ENCODE measurements at places on chromosomes 1 and 21. TPM values are rescaled to one million over a fixed set of nuclear protein-coding genes. Genes with fewer than 3 reads are reported as not detected.

DNA sequence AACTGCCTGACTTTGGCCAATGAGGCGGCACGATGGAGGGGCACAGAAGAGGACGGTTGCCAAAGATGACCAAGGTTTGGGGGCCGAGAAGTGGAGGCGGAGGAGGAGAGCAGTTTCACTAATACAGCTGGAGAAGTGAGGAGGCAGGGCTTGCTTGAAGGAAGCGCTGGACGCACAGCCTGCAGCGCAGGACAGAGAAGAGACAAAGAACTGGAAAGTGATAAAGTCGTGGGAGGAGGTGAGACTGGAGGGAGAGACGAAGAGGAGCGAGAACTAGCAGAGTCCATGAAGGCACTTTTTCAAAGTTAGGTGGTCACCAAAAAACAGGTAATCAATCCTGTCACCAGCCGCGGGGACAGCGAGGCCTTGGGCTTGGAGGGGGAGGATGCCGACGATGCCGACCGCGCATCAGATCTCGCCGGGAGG lies 771 bp downstream of the PACC1 start:
- DNase-seq, result no peak

GRCh38 chr1:42177541-42177981 lies 13.0 kb upstream of the GUCA2A start:
- no peak for DNase-seq

- no peak for DNase-seq
These were observed 57.4 kb downstream of the COL6A1 start for GRCh38 chr21:46038871-46039397.

DNA sequence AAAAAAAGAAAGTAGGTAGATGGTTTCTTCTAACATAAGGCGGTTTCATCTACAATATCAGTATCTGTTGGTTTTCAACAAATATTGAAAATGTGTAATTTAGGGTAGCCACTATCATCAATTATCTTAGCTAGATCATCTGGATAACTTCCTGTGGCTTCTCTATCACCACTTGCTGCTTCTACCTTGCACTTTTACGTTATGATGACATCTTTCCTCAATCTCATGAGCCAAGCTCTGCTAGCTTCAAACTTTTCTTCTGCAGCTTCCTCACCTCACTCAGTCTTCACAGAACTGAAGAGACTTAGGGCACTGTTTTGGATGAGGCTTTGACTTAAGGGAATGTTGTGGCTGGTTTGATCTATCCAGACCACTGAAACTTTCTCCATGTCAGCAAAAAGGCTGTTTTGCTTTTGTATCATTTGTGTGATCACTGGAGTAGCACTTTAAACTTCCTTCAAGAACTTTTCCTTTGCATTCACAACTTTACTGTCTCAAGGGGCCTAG lies 144.9 kb upstream of the HP1BP3 start:
- DNase-seq, result no peak

- DNase-seq, result no peak
These were observed 144.1 kb upstream of the AJAP1 start for GRCh38 chr1:4510276-4510691.

DNA sequence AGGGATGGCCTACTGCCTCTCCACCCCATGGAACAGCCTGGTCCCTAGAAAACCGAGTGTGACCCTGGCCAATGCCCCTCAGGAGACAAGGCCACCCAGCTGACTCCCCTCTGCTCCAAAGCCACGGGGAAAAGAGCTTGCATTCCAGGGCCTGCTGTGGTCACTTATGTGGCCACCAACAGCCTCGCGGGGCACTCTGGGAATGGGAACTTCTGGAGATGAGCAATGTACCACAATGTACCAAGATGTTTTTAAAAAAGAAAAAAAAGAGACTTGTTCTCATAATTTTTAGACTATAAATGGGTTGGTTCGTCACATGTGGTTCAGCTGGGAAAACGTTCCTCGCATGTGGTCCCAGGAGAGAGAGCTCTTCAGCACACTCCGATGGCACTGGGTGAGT lies 62.8 kb downstream of the SLC66A1 start:
- no peak for DNase-seq

DNA sequence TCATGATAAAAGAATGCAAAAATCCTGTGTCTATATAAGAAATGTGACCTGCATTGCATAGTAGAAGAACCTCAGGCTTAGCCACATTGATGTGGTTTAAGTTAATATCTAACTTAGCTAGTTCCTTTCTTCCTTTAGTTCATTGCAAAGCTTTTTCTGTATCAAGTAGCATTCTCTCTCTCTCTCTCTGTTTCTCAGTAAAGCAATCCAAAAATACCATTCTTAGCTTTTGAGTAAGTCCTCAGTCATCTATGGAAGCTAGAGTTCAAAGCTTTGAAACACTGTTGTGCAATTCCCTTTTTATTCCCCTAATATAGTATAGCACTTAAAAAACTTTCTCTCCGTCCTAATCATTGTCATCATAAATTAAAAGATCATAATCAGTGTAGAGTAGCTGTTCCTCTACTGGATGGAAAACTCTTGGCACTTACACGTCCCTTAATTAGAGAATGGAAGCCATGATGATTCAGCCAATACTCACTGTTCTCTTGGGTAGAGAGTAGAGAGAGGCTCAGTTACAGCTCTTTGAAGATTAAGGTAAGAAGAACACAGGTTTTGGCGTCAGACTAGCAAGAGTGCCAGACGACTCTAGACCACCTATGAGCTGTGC lies 350.3 kb upstream of the LYPLAL1 start:
- DNase-seq, result no peak

GRCh38 chr1:192937128-192937527 lies 122.0 kb downstream of the UCHL5 start:
- no peak for DNase-seq

DNA sequence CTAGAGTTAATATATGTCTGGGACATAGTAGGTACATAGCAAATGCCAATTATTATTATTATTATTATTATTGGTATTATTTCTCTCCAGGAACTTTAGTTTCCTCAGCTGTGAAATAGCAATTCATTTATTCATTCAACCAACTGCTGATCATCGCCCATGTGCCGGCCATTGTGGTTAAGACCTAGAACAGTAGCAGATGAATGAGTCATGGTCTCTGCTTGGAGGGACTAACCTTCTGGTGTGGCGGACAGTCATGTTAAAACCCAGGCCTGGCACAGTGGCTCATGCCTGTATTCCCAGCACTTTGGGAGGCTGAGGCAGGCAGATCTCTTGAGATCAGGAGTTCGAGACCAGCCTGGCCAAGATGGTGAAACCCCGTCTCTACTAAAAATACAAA lies 23.8 kb upstream of the LDLRAP1 start:
- no peak for DNase-seq

GRCh38 chr1:159883134-159883533 lies 16.8 kb downstream of the CFAP45 start:
- DNase-seq, result no peak

DNA sequence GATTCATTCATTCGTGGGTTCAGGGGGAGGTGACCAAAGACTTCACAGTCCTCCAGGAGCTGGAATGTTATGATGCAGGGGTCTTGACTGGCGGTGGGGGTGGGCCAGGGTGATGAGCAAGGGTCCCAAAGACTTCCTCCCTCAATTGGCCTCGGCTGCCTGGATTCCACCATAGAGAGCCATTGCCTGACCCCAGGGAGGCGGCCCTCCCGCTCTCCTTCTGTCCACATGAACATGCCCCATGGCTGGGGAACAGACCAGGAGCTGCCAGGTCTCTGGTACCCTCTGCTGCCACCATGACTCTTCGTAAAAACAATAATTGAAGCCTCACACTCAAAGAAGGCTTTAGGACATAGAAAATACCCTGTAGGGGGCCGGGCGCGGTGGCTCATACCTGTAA lies 102.5 kb upstream of the CASZ1 start:
- DNase-seq, result no peak

DNA sequence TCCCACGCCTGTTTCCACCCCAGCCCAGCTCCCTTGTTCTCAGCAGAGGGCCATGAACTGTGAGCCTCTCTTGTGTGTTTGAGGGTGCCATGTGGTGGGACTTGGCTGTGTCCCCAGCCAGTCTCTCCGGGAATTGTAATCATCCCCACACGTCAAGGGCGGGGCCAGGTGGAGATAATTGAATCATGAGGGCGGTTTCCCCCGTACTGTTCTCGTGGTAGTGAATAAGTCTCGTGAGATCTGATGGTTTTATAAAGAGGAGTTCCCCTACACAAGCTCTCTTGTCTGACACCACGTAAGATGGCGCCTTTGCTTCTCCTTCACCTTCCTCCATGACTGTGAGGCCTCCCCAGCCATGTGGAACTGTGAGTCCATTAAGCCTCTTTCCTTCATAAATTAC lies 57.2 kb upstream of the COL6A2 start:
- DNase-seq, result no peak

GRCh38 chr1:184629266-184629665 lies 125.4 kb downstream of the EDEM3 start:
- DNase-seq, result no peak

DNA sequence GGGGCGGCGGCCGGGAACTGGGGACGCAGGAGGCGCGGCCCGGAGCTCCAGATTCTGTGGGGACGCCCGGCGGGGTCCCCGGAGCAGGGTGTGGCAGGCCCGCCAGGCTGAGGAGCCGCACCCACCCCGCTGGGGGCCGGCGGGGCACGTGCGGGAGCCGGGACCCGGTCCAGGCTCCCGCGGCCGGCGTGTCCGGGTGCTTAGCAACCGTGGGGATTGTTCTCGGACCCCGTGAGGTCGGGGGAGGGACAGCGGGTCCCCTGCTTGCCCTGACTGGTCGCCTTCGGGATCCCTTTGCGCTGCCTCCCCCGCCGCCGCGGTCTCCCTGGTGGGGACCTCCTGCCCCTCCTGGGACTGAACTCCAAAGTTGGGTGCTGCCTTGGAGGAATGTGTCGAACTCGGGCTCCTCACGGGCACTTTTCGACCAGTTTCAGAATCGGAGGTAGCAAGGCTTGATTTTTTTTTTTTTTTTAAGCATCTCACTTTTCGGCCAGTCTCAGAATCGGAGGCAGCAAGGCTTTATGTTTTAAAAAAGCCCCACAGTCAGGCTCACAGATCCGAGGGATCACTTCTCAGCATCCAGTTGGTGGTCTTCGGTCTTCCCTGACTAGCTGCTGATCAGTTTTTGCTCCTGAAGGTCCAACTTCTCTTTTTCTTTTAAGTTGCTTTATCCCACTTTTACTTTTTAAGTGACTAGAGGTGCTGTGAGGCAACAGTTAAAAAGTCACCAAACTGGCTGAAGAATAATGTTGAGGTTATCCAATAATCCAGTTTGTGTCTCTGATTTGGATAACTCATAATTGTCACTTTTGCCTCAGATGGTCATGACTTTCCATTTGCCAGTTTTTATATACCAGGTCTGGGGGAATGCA lies 648 bp downstream of the FAM76A start:
- DNase-seq, result no peak

- peak; percentile 97 for DNase-seq
These were observed 19.4 kb upstream of the KCNAB2 start for GRCh38 chr1:6026095-6026809.

- DNase-seq, result no peak
These were observed 328.9 kb downstream of the PTBP2 start for GRCh38 chr1:97050506-97050905.

DNA sequence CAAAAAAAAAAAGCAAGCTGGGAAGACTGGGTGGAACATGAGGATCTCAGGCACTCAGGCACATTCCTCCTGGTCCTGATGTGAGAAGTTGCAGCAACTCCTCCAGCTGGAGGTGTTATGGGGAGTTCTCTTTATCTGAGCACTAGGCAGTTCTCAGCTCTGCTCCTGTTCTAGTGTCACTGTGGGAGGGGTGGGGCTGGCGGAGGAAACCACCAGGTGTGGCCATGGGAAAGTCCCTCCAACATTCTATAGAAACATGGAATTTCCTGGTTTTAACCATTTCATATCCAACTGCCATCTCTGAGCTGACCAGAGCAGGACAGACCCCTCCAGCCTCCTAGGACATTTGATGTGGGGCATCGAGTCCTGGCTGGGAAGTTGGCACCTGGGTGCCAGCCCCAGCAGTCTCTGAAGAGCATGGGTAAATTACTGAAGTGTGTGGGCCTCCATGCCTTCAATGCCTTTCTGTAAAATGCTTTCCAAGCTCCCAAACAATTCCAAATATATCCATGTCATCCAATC lies 804 bp upstream of the IKBKE start:
- DNase-seq, result peak; percentile 44

DNA sequence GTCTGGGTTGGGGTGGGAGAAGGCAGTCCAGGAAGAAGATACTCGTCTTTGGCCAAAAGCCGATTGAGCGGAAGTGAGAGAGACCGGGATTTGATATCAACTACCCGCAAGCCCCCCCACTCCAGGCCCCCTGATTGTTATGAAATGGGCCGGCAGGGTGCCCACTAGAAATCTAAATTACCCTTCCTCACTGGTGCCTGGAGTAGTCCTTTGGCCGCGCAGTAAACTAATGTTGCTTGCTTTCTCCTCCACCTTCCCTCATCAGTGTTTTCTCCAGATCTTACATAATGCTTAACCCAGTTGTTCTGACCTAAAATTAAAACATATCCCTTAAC lies 119.2 kb upstream of the BARHL2 start:
- no peak for DNase-seq

DNA sequence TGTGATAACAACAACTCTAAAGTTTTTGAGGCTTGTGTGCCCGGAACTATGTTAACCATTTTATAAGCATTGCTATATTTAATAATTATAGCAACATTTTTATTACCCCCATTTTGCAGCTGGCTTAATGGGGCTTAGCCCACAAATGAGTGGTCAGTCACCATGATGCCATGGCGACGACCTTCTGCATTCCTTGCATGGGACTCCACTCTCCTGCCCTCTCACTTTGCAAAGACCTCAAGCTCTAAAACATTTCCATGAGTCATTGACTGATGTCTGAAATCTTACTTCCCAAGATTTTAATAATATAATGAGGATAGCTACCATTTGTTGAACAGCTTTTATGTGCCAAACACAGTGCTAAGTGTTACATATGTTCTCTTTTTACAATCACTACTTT lies 15.4 kb downstream of the NGF start:
- DNase-seq, result no peak

DNA sequence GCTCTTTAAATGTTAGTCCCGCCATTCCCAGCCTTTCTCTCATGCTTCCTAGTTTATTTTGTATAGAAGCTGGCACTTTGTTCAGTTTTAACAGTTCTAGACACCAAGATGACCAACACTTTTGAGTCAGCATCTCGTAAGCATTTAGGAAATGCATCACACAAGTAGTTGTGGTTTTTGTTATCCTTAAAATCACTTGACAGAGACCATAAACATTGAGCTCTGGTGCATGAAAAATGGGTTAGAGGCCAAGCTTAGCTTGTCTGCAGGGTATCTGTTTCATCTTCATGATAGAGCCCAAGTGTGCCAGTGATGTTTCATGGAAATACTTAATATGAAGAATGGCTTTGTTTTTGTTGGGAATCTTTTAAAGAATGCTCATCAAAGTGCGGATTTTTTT lies 159.7 kb downstream of the DISP1 start:
- no peak for DNase-seq

The HCRTR1 gene
- 0.22 TPM for total RNA-seq

The TFF1 gene
- not detected for total RNA-seq

The TINAGL1 gene
- not detected for total RNA-seq

The SERTAD4 gene
- total RNA-seq, result not detected

The SELENBP1 gene
- 0.37 TPM for total RNA-seq

The UBASH3A gene
- total RNA-seq, result 0.15 TPM

The LIN28A gene
- not detected for total RNA-seq

The OR1C1 gene
- total RNA-seq, result not detected

The CELA2B gene
- total RNA-seq, result not detected
